Activated T-helper 2 cell treated with anti-CD3 and anti-CD28 coated beads, Interferon-gamma antibody, Interleukin-2, Interleukin-4, amounts not matched to agents 10 μg/mL and 5 μg/mL and 100 μg/mL, durations not matched to agents 14 hours and 24 hours and 36 hours (primary cell): ENCODE measurements at places on chromosomes 1 and 21. TPM values are rescaled to one million over a fixed set of nuclear protein-coding genes. Genes with fewer than 3 reads are reported as not detected.

GRCh38 chr1:99643021-99643779 lies 2.7 kb upstream of the PALMD start:
- H3K27ac ChIP-seq: no peak overlapping the region
- H3K27me3 ChIP-seq: peaks cover 14% of the 10 kb centered on the region
- DNase-seq: no peak
- no peaks in the 10 kb centered on the region for H3K36me3 ChIP-seq

GRCh38 chr1:54310439-54311328 lies 95.5 kb downstream of the SSBP3 start:
- H3K27ac ChIP-seq: peak overlapping the region; percentile 40
- DNase-seq: no peak
- no peak overlapping the region for H3K4me3 ChIP-seq
- H3K27me3 ChIP-seq: no peaks in the 10 kb centered on the region
- peaks cover 36% of the 10 kb centered on the region for H3K4me1 ChIP-seq

Gene COL6A1
- 0.23 and 0.37 TPM in 2 replicates for total RNA-seq

- DNase-seq: no peak
- H3K27ac ChIP-seq: no peak overlapping the region
- H3K27me3 ChIP-seq: peaks cover 10% of the 10 kb centered on the region
- peaks cover 40% of the 10 kb centered on the region for H3K4me1 ChIP-seq
Observed at GRCh38 chr1:28197682-28198415, 21.4 kb upstream of the PTAFR start.

DNA sequence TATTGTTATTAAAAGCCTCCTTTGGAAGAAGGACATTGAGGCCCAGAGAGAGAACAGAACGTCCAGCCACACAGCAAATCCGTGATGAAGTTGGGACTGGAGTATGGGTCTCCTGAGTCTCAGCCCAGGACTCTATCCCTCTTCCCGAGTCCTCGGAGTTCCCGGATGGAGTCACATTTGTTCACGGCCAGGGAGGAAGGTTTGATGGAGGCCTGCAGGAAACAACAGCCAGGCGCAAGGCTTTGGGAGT lies 357 bp upstream of the TXLNA start:
- DNase-seq: no peak
- peaks cover 41% of the 10 kb centered on the region for H3K36me3 ChIP-seq
- peak overlapping the region; percentile 98 for H3K27ac ChIP-seq
- peak overlapping the region; percentile 97 for H3K4me3 ChIP-seq
- H3K4me1 ChIP-seq: peaks cover 29% of the 10 kb centered on the region
- no peaks in the 10 kb centered on the region for H3K27me3 ChIP-seq

Gene PCAT6
- total RNA-seq: 1.6 TPM in 2 replicates

DNA sequence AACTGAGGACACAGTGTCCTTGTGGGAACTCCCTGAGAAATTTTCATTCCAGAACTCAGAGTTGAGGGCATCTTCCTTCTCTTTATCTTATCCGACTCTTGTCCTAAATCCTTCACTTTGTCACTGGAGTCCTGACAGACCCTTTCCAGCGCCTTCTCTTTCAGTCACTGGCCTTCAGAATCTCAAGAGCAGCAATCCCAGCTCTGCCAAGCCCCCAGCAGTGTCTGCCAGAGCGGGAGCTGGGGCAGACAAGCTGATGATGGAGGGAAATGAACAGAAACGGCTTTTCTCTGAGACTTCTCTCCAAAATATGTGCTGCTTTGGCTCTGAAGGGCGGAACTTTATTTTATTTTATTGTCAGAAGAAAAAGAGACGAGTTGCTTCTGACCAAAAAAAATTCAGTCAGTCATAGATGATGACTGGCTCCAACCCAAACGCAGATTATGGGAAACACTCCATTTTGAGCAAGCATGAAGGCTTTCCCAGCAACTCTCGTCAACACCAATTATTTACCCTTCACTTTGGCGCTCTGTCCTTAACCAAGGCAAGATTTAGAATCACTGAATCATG lies 32.2 kb downstream of the MIS18A start:
- no peak overlapping the region for H3K27ac ChIP-seq
- H3K4me3 ChIP-seq: no peak overlapping the region
- no peaks in the 10 kb centered on the region for H3K4me1 ChIP-seq

DNA sequence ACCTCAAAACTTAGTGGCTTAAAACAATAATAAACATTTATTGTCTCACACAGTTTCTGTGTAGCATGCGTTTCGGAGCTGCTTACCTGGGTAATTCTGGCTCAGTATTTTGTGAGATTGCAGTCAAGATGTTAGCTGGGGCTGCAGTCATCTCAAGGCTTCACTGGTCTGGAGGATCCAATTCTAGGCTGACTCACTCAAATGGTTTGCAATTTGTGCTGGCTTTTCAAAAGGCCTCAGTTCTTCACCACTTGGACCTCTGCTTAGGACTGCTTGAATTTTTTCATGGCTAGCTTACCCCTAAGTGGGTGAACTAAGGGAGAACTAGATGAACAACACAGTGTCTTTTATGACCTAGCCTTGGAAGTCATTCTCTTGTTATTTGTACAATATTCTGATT lies 21.0 kb downstream of the XPR1 start:
- no peak for DNase-seq
- no peaks in the 10 kb centered on the region for H3K27me3 ChIP-seq
- peaks cover 11% of the 10 kb centered on the region for H3K36me3 ChIP-seq
- no peak overlapping the region for H3K4me3 ChIP-seq
- no peak overlapping the region for H3K27ac ChIP-seq
- no peaks in the 10 kb centered on the region for H3K4me1 ChIP-seq

- no peaks in the 10 kb centered on the region for H3K27me3 ChIP-seq
- H3K4me1 ChIP-seq: no peaks in the 10 kb centered on the region
- no peak overlapping the region for H3K27ac ChIP-seq
- DNase-seq: no peak
- no peaks in the 10 kb centered on the region for H3K36me3 ChIP-seq
- H3K4me3 ChIP-seq: no peak overlapping the region
Observed at GRCh38 chr1:191886977-191887376, 271.3 kb upstream of the RGS18 start.

- peak overlapping the region; percentile 100 for H3K27ac ChIP-seq
- no peak for DNase-seq
- H3K4me1 ChIP-seq: peaks cover 83% of the 10 kb centered on the region
- no peaks in the 10 kb centered on the region for H3K27me3 ChIP-seq
- H3K4me3 ChIP-seq: peak overlapping the region; percentile 34
- H3K36me3 ChIP-seq: peaks cover 52% of the 10 kb centered on the region
Observed at GRCh38 chr1:89725011-89725370, 92.1 kb downstream of the LRRC8C start.

- peak overlapping the region; percentile 93 for H3K4me3 ChIP-seq
- H3K4me1 ChIP-seq: peaks cover 59% of the 10 kb centered on the region
Observed at GRCh38 chr1:198637916-198638437, 863 bp upstream of the PTPRC start.

Gene NCMAP
- not detected in 2 replicates for total RNA-seq

GRCh38 chr1:19484798-19485361 lies 459 bp downstream of the CAPZB start:
- H3K4me3 ChIP-seq: peak overlapping the region; percentile 96
- peaks cover 42% of the 10 kb centered on the region for H3K36me3 ChIP-seq
- H3K4me1 ChIP-seq: peaks cover 61% of the 10 kb centered on the region
- H3K27me3 ChIP-seq: no peaks in the 10 kb centered on the region
- DNase-seq: peak; percentile 28

DNA sequence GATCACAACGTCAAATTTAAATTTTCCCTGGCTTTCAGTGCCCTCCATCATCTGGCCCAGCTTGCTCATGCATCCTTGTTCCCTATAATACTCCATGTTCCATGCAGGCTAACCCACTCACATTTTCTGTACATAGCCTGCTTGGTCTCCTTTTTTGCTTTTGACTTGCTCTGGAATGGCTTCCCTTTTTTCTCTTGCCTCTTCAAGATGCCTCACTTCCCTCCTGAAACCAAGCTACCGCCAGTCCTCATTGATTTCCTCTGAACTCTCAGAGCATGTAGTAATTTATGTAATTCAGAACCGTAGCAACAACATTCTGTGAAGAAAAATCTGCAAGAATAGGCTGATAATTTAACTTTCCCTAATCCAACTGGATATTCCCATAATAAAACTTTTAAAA lies 10.3 kb downstream of the CAP1 start:
- no peaks in the 10 kb centered on the region for H3K27me3 ChIP-seq
- peaks cover 76% of the 10 kb centered on the region for H3K36me3 ChIP-seq
- peak overlapping the region; percentile 22 for H3K4me3 ChIP-seq
- H3K4me1 ChIP-seq: peaks cover 61% of the 10 kb centered on the region
- H3K27ac ChIP-seq: peak overlapping the region; percentile 78

Gene TNFRSF8
- total RNA-seq: 65.0 and 65.5 TPM in 2 replicates

GRCh38 chr1:50793521-50793920 lies 166.5 kb downstream of the FAF1 start:
- H3K4me1 ChIP-seq: no peaks in the 10 kb centered on the region
- H3K27me3 ChIP-seq: no peaks in the 10 kb centered on the region
- DNase-seq: no peak
- H3K36me3 ChIP-seq: no peaks in the 10 kb centered on the region
- no peak overlapping the region for H3K4me3 ChIP-seq
- H3K27ac ChIP-seq: no peak overlapping the region

DNA sequence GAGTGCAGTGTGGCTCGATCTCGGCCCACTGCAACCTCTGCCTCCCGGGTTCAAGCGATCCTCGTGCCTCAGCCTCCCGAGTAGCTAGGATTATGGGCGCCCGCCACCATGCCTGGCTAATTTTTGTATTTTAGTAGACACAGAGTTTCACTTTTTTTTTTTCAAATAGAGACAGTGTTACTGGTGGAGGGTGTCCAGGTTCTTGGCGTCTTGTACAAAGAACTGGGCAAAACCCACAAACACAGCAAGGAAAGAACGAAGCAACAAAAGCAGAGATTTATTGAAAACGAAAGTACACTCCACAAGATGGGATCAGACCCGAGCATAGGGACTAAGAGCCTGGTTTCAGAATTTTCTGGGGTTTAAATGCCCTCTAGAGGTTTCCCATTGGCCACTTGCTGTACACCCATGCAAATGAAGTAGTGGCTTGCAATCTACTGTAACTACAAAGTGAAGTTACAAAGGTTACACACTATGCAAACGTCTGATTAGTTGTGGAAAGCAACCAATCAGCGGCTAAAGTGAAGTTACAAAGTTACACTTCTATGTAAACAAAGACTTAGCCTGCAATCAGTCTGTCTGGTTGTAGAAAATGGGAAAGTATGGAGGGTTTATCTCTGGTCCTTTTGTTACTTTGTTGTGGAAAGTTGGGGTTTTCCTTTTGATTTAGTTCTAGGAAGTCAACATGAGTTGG lies 199.1 kb downstream of the DYRK1A start:
- peak; percentile 4 for DNase-seq
- H3K4me1 ChIP-seq: peaks cover 17% of the 10 kb centered on the region
- H3K27ac ChIP-seq: peak overlapping the region; percentile 98

- H3K27ac ChIP-seq: no peak overlapping the region
- peaks cover 10% of the 10 kb centered on the region for H3K36me3 ChIP-seq
- DNase-seq: no peak
- no peak overlapping the region for H3K4me3 ChIP-seq
Observed at GRCh38 chr1:25566176-25566729, 22.8 kb downstream of the LDLRAP1 start.

- no peak overlapping the region for H3K27ac ChIP-seq
- H3K4me3 ChIP-seq: no peak overlapping the region
- H3K4me1 ChIP-seq: peaks cover 11% of the 10 kb centered on the region
- DNase-seq: no peak
- H3K27me3 ChIP-seq: no peaks in the 10 kb centered on the region
Observed at GRCh38 chr1:90963651-90964050, 58.2 kb downstream of the ZNF644 start.

DNA sequence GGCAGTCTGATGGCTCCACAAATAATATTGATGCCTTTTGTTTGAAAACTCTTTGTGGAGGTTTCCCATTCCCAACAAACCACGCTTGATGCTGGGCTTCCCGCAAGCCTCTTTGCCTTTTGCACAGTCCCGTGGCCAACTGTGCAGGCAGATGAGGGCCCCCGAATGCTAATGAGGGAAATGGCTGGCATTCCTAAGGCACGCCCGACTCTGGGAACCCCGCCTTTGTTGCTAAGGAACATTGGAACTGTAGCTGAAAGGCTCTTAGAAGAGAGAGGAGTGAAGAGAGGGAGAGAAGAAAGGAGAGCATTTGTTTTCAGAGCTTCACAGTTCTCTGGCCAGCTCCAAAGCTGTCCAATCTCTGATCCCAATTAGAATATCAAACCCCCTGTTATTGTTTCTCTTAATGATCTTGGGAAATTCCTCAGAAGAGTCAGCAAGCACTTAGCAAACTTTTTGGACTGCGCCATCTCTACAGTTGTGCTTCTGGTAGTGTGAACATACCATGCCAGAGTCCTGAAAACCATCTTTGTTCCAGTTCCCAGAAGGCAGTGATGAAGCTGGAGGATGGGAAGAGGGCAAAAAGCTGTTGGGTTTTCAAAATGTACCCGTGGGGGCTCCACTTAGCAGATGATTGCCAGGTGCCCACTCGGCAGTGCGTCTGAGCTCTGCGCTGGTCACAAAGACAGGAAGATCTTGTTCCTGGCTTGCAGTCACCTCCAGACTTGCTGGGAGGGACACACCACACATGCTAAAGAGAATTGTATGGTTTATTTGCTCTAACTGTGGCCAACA lies 60.1 kb upstream of the CYP2J2 start:
- H3K4me1 ChIP-seq: no peaks in the 10 kb centered on the region
- no peaks in the 10 kb centered on the region for H3K27me3 ChIP-seq
- no peak for DNase-seq

DNA sequence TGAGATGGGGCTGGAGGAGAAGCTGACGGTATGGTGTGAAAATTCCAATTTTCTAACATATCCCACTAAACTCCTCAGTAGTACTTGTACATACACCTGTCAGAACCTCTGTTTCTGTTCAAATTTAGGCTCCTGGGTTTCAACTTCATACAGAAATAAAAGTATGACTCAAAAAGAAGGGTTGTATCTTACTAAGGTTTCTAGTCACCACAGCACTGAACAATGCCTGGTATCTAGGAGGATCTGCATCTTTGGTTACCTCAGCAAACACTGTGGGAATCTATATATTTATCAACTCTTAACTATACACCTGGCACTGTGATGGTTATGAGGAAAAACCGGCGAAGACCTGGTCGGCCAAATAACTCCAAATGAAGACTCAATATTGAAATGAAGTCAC lies 13.8 kb downstream of the RBM34 start:
- no peak overlapping the region for H3K4me3 ChIP-seq
- peaks cover 77% of the 10 kb centered on the region for H3K36me3 ChIP-seq
- no peak for DNase-seq

GRCh38 chr1:117757668-117758067 lies 151.8 kb downstream of the TENT5C start:
- peaks cover 15% of the 10 kb centered on the region for H3K4me1 ChIP-seq
- no peak overlapping the region for H3K27ac ChIP-seq
- peaks cover 42% of the 10 kb centered on the region for H3K27me3 ChIP-seq
- H3K36me3 ChIP-seq: no peaks in the 10 kb centered on the region
- H3K4me3 ChIP-seq: no peak overlapping the region

GRCh38 chr21:32317726-32318125 lies 19.1 kb downstream of the MRAP start:
- H3K36me3 ChIP-seq: peaks cover 65% of the 10 kb centered on the region
- H3K4me3 ChIP-seq: no peak overlapping the region
- H3K27ac ChIP-seq: no peak overlapping the region
- H3K4me1 ChIP-seq: no peaks in the 10 kb centered on the region
